Astrocyte of the spinal cord (primary cell): ENCODE measurements at places on chromosomes 12 and 14.

DNA sequence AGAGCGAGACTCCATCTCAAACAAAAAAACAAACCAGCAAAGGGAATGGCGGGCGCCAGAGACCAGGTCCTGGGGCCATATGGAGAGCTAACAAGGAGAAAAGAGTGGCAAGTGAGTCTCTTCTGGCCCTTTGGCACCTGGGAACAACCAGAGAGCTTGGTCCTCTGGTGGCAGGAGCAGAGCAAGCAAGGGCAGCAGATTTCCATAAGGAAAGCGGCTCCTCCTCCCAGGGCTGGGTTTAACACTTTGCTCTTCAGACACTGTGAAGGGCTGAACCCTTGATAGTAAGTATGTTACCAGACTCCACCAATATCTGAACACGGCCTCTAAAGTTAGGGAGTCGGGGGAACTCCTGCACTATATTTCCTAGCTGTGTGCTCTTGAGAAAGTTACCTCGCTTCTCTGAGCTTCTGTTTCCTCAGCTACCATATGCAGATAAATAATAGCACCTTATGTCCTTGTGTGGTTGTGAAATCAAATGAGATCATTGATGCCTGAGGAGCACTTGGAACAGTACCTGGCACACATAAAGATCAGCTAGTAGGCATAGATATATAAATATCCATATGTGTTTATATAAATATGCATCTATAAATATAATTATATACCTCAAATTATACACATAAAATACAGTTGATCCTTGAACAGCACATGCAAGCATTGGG lies 33.4 kb upstream of the PLEKHG6 start:
- DNase-seq, result no peak

- DNase-seq, result no peak
These were observed 49.1 kb downstream of the PTGER2 start for GRCh38 chr14:52363041-52363704.

- no peak for DNase-seq
These were observed 144.1 kb upstream of the GRIP1 start for GRCh38 chr12:66822961-66823360.

GRCh38 chr14:23566112-23566777 lies 1.3 kb downstream of the AP1G2 start:
- no peak for DNase-seq

- no peak for DNase-seq
These were observed 3.2 kb downstream of the DCAF4 start for GRCh38 chr14:72929316-72930080.

GRCh38 chr14:66081594-66082376 lies 404.4 kb upstream of the CCDC196 start:
- DNase-seq, result no peak

DNA sequence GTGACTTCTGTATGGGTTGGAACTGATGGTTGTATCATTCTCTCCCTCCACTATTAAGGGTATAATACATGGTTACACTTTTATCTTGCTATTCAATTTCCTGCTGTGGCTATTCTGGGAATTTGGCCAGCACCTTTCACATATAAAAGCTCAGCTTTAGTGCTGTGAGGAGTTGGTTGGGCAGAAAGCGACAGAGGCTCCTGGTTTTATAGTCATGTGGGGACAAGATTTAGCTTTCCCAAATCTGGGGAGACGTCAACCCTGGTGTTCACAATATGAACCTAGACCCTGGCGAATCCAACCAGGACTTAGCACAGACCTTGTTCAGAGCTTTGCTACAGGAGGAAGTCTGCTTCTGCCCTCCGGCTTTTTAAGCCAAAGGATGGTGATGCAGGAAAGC lies 36.5 kb downstream of the FOS start:
- peak; percentile 84 for DNase-seq

- peak; percentile 45 for DNase-seq
These were observed 85.4 kb downstream of the LGMN start for GRCh38 chr14:92663049-92663448.

DNA sequence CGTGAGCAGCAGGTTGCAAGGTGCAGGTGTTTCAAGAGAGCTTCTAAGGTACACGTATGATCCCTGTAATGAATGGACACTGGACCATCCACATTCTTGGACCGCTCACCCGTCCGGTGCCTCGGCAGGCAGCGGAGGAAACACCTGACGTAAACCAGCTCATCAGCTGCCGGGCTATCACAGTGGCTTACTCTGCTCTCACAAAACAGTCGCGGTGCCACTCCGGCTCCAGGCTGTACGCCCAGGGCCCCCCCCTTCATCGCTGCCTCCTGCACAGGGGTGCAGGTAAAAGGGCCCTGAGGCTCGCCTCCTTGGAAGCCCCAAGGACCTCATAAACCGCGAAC lies 436 bp downstream of the VPS33A start:
- DNase-seq, result no peak

- no peak for DNase-seq
These were observed 59.1 kb downstream of the TBC1D30 start for GRCh38 chr12:64883264-64884163.

DNA sequence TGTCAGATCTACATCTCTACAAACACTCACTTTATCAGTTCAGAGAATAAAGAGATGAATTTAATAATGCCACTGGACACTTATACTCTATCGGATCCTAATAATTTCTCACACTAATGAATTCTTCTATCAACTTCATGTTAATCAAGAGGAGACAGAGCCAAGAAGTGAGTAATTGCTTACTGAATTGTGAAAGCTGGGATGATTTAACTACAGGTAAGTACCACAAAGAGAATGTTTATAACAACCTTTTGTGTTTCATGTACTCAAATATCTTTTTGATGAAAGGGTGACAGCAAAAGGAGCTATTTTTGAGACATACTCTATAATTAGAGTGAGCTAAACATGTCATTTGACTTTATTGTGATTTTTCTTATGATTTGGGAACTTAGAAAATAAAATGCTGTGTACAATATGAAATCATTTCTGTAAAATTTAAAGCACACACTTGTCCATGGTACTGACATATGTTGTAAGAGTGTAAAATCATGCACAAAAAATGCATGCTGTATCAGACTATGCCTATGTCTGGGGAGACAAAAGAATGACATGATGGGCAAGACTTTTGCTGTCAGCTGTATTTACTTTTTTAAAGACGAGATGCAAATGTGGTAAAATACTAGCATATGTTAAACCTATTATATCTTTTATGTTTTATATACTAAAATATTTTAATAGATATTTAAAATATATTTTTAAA lies 361.2 kb downstream of the CCER1 start:
- no peak for DNase-seq

GRCh38 chr14:69675877-69676416 lies 64.6 kb downstream of the SUSD6 start:
- DNase-seq, result no peak

GRCh38 chr12:72748971-72749370 lies 476.8 kb downstream of the TRHDE start:
- DNase-seq, result no peak

GRCh38 chr14:63308723-63309317 lies 9.9 kb downstream of the GPHB5 start:
- no peak for DNase-seq

DNA sequence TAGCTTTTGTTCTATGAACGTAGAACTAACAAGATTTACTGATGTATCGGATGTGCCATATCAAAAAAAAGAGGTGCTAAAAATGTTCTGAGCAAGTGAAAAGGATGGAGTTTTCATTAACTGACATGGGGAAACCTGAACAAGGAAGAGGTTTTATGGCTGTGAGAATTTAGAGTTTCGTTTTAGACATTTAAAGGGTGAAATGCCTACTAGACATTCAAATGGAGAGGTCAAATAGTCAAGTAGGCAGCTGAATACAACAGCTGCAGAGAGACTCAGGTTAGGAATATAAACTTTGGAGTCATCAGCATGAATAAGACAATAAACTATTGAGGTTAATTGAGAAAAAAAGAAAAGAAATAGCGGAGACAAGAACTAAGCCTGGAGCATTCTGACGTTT lies 364.9 kb upstream of the GARIN6 start:
- DNase-seq, result no peak

DNA sequence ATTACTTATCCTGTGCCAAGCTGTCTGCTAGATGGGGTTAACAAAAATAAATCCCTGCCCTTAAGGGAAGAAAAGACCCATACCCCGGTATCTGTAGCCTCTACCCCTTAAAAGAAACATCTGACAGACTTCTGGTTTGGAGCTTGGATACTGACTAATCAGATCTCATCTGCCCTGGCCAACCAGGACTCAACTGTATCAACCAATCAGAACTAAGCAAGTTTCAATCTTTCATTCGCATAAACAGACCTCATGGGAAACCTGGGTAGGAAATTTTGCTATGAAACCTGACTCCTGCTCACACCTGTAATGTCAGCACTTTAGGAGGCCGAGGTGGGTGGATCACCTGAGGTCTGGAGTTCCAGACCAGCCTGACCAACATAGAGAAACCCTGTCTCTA lies 26.4 kb upstream of the PRMT8 start:
- no peak for DNase-seq

DNA sequence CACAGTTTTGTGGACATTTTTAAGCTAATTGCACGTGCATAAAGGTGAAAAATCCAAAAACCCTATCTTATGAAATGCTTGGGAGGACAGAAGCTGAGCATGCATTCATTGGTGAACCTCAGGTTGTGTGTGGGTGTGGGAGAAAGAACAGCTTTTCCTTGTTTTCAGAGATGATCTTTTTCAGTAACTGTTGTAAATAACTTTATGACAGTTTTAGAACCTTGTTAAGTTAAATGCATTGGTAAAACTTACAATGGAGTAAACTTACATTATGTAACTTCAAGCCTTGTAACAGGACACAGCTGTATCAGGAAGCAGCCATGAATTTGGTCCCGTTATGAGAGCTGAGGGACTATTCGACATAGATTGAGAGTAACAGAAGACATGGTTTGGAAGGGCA lies 587.4 kb downstream of the GALC start:
- DNase-seq, result no peak

DNA sequence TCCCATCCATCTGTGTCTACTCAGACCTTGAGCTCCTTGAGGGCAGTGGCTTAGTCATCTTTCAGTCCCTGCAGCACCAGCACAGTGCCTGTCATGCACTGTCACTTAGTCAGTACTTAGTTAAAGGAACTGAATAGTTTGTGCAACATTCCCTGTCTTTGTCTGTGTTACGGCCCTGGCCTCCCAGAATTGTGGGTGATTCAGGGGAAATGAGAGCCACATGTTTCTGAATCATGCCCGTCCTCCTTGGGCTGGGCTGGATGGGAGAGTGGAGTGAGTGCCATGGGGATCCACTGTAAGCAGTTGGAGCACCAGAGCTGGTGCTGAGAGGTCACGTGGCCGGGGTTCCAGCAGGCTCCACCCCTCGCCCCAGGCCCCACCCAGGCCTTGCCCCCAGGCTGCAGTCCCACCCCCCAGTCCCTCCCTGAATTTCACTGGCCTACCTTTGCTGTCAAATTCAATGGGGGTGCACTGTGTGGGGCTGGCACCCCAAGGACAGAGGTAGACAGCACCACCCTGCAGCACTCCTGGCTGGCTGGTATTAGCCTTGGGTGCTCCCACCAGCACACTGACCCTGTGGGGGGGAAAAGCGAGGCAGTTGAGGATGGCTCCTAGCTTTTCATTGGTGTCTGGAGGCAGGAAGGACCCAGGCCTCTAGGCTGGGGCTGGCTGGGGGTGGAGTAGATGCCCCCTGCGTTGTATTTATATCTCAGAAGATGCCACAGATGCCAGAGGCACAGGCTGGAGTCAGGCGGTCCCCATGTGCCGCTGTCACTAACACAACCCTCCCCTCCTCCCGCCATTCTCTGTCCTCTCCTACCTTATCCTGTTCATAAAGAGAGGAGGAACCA lies 7.5 kb downstream of the ITGA5 start:
- peak; percentile 86 for DNase-seq

- DNase-seq, result peak; percentile 72
These were observed 95.4 kb upstream of the SLC38A4 start for GRCh38 chr12:46921048-46921763.

DNA sequence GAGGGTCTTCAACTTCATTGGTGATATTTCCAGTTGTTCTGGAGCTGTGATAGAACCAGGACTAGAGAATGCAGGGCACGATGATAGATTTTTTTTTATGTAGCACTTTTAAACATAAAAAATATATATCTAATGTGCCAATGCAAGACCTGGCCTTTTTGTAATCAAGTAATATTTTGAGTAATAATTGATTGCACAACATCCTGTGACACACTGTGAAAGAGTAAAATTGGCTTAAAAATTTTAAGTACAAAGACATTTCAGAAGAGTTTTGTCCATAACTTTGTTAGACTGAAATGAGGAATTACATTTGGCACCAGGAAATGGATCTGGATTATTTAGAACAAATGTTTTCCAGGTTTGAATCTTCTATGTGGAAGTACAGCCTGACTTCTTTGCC lies 22.1 kb downstream of the PRKCH start:
- DNase-seq, result no peak

DNA sequence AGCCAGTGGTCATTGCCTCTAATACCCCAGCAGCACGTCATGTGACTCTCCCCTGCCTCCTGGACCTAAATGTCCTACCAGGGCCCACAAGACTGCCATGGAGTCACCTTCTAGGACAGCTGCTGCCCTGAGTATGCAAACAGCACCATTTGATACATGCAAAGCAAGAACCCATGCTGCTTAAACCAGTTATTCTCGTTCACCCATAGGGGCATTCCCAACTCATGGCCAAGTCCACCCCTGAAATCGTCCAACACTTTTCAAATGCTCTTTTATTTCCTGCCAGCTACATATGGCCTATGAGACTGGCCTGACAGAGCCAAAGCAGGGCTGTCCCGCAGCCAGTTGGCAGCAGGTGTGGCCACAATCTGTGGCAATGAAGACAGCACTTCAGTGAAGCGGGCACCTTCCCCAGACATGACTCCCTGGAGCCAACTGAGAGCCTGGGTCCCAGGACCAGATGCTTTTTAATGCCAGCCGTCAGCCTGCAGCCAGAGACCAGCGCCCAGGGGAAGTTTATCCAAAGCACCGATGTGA lies 99.9 kb downstream of the BCAT1 start:
- no peak for DNase-seq

DNA sequence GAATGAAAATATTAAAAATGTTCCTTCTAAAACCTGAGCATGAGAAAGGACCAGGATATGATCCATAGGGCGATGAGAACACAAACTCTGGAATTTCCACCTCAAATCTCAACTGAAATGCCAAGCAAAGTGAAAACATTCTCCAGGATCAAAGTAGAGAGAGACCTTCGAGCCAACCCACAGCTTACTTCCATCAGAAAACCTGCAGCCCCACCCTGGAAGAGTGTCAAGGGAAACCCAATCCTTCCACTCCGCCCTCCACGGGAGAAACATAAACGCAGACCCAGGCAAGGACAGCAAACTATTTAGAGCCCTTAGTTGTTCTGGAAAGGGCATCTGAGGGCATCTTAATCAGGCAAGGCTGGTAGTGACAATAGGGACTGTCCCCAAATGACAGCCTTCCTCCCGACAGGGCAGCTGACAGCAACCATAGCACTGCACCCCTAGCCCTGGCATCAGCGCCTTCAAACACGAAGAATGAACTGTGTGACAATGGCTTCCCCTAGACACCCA lies 21.8 kb downstream of the SLC15A4 start:
- DNase-seq, result peak; percentile 49

- no peak for DNase-seq
These were observed 126.3 kb downstream of the SLC25A47 start for GRCh38 chr14:100449225-100449987.

- peak; percentile 90 for DNase-seq
These were observed 8.1 kb downstream of the LGALS3 start for GRCh38 chr14:55136885-55137786.

- no peak for DNase-seq
These were observed 29.8 kb downstream of the DIO3 start for GRCh38 chr14:101591121-101591520.

- no peak for DNase-seq
These were observed 139.6 kb downstream of the DYRK2 start for GRCh38 chr12:67788118-67788517.

- no peak for DNase-seq
These were observed 52.3 kb upstream of the BCL11B start for GRCh38 chr14:99324291-99324690.
